Activated T-cell treated with anti-CD3 and anti-CD28 coated beads for 24 hours (primary cell): ENCODE measurements at places on chromosomes 3 and 15.

- DNase-seq: no peak
Observed at GRCh38 chr3:194964809-194965208, 279.1 kb downstream of the FAM43A start.

GRCh38 chr3:12615266-12615665, 48.7 kb downstream of the RAF1 start:
- no peak for DNase-seq

GRCh38 chr15:92845126-92845508, 55.0 kb upstream of the CHD2 start:
- DNase-seq: no peak

GRCh38 chr3:178500631-178501030, 35.6 kb upstream of the KCNMB2 start:
- no peak for DNase-seq

DNA sequence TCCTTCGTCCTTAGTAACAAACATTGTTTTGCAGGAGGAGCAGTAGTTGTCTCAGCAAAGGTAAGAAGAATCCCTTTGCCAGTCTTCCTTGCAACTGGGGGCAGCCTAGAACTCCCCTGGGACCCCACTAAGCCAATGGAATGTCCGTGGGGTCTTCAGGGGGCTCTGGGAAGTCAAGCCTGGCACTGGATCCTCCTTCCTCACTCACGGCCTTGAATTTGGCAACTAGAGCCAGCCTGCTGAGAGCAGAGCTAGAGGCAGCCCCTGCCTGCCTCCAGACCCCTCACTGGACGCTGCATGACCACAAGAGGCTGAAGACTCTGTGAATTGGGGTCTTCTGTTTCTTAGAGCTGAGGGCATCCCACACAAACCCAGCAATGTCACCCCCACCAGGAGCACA, 18.6 kb upstream of the PRR23E start:
- no peak for DNase-seq

- no peak for DNase-seq
Observed at GRCh38 chr3:58422756-58423325, 10.8 kb downstream of the PDHB start.

DNA sequence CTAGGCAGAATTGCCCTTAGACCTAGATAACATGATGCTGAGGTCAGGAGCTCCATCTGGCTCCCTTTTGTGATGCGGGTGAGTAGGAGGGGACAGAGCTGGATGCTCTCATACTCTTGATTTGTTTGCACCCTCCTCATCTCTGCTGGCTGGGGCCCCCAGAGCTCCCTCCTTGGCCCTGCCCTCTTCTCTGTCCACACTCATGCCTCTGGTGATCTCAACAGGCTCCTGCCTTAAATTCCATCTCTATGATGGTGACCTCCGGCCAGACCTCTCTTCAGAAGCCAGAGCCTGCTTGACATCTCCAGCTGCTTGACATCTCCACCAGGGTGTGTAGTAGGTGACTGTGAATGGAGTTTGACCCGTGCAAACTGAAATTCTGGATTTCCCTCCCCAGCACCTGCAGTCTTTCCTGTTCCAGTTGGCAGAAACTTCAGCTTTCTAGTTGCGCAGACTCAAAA, 4.3 kb upstream of the FGD5 start:
- no peak for DNase-seq

- no peak for DNase-seq
Observed at GRCh38 chr15:75923756-75924155, 20.1 kb downstream of the FBXO22 start.

- DNase-seq: no peak
Observed at GRCh38 chr3:75692061-75692460, 27.9 kb downstream of the FRG2C start.

DNA sequence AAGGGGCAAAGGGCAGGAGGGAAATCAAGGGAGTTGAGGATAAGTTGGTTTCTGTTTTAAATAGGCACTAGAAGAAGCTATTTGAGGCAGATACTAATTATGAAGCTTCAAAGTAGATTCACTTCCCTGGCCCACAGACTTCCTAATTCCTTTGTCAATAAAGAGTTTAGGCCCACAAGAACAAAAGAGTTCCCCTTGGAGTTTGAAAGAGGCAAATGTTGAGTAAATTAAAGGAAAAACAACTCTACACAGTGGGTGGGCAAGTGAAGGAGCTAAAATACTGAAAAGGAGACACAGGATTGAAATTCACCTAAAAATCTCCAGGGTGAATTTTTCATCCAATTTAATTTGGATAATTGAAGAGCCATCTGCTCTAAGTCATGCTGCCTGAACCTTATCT, 411.7 kb upstream of the RORA start:
- no peak for DNase-seq

DNA sequence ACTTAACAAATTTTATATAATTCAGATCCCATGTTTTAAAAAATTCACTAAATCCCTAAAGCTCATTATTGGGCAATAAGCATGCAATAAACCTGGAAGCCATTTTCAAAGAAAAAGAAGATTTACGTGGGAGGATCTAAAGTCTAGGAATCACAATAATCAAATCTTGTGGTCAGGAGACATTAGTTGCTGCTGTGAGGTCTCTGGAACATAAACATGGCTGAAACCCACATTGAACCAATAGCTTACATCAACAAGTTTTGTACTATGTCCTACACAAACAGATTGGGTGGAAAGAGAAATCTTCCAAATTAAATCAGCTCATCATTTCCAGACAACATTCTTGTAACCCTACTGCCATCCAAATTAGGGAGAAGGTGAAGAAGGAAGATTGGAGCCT, 121.9 kb upstream of the EPHA3 start:
- DNase-seq: no peak

- DNase-seq: no peak
Observed at GRCh38 chr3:48928679-48929078, 10.0 kb downstream of the ARIH2 start.

- no peak for DNase-seq
Observed at GRCh38 chr3:144636833-144637232, 665.2 kb downstream of the DIPK2A start.

DNA sequence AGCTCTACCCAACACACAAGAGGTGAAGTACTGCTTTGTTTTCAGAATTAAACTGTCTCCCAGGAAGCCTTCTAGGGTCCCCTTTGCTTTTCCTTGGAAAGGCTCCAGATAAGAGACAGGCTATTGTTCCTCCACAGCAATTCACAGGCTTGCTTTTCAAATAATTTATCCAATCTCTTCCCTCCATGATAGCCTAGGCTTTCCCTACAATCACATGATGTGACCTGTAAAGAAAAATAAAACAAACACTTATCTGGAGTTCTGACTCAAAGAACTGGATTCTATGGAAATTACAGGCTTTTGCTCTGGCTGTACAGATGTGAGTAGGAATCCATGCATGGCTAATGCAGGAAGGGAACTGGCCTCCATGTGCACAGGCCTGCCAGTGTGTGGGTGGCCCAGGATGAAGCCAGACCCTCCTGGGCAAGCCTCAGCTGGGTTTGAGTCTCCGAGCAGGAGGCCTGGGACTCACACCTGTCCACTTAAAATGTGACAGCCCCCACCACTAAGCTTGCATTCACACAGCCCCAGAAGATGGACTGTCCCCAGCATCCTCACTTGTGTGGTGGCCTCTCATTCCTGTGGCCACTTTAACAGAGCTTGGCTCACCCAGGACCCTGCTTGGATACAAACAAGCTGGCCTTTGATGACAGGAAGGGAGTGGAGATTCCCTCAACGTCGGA, 75.8 kb upstream of the LEKR1 start:
- no peak for DNase-seq

GRCh38 chr3:177345049-177345972, 148.0 kb upstream of the TBL1XR1 start:
- peak; percentile 56 for DNase-seq

DNA sequence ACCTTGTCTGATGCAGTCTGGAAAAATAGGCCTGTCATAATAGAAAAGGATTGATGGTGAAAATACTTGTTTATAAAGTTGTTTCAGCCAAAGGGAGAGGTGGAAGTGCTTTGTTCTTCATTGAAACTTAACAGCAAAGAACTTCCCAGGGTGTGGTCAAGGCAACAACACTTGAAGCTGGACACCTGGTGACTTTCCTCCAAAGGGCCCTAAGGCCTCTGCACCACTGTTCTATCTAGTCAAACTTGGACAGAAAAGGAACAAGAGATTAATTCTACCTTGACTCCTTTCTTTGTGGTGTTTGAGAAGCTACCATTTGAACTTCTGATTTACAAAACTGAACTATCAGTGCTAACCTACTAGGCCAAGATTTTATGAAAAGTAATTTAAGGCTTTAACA, 102.0 kb downstream of the CMSS1 start:
- no peak for DNase-seq

GRCh38 chr3:3862534-3862933, 63.3 kb downstream of the LRRN1 start:
- DNase-seq: no peak

GRCh38 chr3:25021816-25022215, 406.2 kb upstream of the RARB start:
- no peak for DNase-seq

DNA sequence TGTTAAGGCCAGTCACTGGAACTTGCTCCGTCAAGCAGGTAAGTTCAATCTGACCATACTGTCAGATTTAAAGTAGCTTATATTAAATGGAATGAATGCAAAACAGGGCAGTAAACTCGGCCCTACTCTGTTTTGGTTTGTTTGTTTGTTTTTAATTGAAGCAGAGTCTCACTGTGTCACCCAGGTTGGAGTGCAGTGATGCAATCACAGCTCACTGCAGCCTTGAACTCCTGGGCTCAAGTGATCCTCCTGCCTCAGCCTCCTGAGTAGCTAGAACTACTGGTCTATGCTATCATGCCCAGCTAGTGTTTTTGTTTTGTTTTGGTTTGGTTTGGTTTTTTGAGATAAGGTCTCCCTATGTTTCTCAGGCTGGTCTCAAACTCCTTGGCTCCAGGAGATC, 305.0 kb downstream of the FEZF2 start:
- DNase-seq: no peak

DNA sequence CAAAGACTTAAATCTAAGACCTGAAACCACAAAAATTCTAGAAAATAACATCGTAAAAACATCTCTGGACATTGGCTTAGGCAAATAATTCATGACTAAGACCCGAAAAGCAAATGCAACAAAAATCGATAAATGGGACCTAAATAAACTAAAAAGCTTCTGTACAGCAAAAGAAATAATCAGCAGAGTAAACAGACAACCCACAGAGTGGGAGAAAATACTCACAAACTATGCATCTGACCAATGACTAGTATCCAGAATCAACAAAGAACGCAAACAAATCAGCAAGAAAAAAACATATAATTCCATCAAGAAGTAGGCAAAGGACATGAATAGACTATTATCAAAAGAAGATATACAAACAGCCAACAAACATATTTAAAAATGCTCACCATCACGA, 749.4 kb downstream of the PLOD2 start:
- no peak for DNase-seq

DNA sequence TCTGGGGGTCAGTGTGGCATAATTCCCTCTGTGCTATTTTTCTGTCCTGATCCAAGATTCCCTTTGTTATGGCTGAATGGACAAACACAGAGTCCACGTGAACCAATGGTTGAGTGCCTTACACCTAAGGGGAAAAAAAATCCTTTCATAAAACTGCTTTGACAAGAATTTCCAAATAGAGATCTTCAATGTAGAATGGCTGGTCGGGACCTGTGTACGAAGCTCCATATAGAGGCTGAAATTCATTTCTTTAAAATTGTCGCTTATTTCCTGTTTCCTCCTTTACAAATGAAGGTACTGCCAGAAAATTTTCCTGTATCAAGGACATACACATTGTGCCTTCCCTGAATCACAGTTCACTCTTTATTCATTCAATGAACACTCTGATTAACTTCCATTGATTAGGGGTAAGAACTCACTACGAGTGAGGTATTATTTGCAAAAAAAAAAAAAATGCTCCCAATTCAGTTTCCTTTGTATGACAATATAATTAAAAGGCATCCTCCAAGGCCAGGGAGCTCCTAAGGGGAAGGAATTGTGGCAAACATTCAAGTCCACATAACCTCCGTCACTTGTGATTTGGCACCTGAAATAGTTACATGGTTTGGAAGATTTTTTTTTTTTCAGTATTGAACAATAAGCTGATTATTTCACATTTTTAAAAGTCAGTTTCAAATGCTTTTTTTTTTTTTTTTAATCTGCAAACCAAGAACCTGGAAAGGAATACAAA, 293.8 kb downstream of the MEX3B start:
- DNase-seq: no peak

GRCh38 chr15:56425276-56425675, 39.7 kb downstream of the MNS1 start:
- no peak for DNase-seq

DNA sequence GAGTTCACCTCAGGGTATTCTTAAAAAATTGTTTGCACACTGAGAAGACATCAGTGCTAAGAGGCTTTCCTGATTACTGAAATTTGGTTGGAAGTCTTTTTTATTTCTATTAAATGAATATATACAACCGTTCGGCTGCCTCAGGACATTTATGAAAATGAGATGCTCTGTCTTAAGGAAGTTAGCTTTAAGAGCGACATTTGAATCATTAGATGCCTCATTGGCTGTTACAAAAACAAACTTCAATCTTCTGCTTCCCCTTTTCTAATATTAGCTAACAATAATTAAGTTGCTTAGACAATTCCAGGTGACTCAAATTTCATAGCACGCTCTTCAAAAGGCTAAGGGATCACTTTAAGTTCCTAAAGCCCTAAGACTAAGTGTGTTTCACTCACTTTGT, 673.7 kb downstream of the FHIT start:
- DNase-seq: no peak

DNA sequence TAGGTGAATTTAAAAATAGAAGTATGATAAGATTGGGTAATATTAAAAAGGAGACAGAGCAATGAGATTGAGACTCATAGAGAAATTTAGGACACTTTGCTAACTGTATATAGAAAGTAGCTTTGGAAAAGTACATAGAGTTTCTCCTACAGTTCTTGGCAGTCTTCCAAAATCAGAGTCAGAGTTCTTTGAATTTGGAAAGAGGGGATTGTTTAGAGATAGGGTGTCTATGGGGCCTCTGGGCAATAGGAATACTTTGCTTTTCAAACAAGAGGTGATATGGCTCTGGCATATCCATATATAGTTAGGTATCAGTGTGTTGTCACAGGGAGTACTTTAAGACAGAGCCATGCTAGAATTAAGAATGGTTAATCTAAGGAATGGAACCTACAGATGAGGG, 477.1 kb upstream of the KCNMB2 start:
- no peak for DNase-seq

- no peak for DNase-seq
Observed at GRCh38 chr3:189455641-189456417, 175.4 kb upstream of the TP63 start.
